ENCODE measurements at places on chromosomes 13 and 19.

GRCh38 chr19:19076476-19076875 is 12.7 kb downstream of the SLC25A42 start:
- no peak for DNase-seq

- no peak for DNase-seq
Observed at GRCh38 chr19:1618157-1619093, 13.2 kb upstream of the UQCR11 start.

DNA sequence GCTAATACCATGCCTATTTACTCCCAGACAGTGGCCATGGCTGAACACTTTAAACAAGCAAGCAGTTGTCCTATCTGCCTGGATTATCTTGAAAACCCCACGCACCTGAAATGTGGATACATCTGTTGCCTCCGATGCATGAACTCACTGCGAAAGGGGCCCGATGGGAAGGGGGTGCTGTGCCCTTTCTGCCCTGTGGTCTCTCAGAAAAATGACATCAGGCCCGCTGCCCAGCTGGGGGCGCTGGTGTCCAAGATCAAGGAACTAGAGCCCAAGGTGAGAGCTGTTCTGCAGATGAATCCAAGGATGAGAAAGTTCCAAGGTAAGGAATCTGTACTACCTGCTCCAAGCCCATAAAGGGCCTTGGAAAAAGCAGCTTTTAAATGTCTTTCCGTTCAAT is 8.6 kb downstream of the RFPL4AL1 start:
- no peak for DNase-seq

DNA sequence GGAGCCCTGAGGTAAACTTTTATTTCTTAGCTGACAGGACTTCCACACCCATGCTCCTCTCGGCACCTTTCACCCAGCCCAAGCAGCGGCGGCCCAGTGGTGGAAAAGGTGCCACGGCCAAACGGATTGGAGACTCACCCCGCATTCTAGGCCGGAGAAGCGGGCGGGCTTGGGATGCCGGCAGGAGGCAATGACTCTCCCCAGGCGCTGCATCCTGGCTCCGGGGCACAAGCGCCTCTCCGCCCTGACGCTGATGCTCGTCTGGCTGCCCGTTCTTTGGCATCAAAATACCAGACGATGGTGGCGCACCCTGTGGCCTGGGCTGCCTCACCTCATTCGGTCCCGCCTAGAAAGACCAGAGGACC is 6.7 kb upstream of the ZNF606 start:
- DNase-seq: no peak

DNA sequence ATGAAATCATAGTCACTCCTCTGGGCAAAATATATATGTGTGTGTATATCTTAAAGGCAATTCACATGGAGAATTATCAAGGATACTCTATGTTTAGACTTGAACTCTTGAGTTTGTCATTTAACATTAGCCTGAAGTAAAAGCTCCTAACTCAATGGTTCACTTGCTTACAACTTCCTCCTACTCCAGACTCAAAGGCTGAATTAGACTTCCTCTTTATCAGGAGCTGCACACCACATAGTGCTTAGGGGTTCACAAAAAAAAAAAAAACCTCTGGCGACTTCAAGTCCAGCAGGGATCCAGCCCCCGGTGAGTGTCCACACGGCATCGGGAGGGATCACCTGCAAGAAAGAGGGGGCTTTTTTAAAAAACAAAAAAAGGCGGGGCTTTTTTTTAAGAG is 68.2 kb upstream of the LSM14A start:
- DNase-seq: no peak

- DNase-seq: no peak
Observed at GRCh38 chr13:27080018-27080948, 91.3 kb downstream of the USP12 start.

DNA sequence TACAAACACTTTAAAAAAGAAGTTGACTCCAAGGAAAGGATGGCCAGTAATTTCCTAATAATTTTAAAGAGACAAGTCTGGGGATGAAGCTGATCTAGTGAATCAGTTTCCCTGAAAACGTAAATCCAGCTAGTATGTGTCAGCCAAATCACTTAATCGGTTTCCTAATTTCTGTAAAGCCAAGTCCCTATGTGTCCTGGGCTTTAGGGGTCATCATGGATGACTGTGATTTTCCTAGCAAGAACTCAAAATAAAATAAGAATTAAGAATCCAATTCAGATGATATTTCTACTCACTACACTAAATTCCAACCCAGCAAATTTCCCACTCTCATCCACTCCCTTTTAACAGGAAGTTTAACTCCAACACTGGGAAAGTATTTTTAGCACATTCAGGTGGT is 35.9 kb downstream of the ELF1 start:
- no peak for DNase-seq

GRCh38 chr13:66895320-66895719 is 334.8 kb downstream of the PCDH9 start:
- DNase-seq: no peak

GRCh38 chr13:77398825-77399620 is 72.1 kb upstream of the MYCBP2 start:
- DNase-seq: no peak
